ENCODE measurements at places on chromosomes 3 and 15.

DNA sequence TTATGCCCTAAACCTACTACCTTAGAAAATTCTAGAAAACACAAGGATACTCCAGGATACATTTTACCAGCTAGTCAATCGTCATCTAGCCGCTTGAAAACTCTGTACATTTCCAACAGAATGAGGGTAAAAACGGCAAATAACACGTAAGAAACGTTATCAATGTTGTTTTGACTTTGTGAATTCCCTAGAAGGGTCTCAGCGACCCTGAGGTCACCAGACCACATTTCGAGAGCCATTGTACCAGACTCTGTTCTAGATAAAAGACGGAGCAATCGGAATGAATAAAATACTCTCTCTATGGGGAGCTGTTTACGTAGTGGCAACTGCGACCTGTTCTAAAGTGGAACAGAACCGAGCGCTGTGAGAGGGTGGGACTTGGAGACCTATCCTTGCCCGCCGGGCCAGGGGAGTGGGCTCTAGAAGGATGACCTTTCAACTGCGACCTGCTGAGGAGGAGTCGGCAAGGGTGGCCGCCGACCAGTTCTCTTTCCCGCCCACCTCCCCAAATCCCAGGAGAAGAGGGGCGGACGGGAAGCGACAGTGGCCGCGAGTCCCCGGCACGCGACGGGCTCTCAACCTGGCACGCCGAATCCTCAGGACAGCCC, 778 bp upstream of the AP4E1 start:
- peak; percentile 37 for DNase-seq

DNA sequence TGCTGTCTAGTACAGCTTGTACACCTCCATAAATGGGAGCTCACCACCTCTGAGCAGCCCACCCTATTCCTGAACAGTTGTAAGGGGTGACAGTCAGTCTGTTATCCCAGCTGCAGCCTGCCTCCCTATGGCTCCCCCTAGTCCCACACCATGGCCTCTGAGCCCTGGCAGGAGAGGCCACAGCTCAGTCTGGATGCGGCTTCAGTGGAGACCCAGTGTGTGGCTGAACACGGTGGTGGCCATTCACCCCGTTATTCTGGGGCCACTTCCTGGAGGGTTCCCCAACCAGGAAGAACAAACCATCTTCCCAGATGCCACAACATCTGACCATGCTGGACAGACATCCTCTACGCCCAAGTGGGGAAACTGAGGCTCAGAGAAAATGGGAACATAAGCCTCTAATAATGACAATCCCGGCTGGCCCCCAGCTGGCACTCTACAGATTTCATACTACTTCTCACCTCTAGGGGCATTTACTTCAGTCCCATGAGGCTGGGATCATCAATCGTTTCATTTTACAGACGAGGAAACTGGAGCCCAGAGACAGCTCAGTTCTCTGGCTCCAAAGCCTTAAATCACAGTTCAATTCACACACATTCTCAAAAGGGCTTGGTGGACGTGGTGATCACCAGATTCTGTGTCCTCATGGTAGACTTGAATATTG, 9.2 kb upstream of the GRIP2 start:
- DNase-seq = no peak

DNA sequence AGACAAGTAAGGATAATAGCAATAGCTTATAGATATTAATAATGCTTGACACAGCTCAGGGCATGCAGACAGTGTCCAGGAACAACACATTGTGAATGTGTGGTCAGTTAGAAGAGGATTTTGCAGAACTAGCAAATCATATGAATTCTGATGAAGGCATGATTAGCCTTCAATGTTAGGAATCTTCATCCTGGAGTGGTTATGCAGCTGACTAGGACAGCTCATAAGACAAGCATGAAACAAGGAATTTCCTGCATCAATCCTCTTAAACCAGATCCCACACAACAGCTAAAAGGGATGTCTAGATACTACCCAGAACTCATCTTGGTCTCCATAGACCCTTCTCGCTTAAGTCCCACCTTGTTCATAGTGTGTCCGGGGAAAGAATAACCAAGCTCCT, 499.0 kb upstream of the ATP11B start:
- no peak for DNase-seq

- no peak for DNase-seq
Measured at GRCh38 chr3:105791919-105792786, 76.7 kb downstream of the CBLB start.

GRCh38 chr15:63800739-63801138, 33.0 kb downstream of the HERC1 start:
- no peak for DNase-seq

- DNase-seq = no peak
Measured at GRCh38 chr3:113142476-113142875, 68.9 kb upstream of the BOC start.

DNA sequence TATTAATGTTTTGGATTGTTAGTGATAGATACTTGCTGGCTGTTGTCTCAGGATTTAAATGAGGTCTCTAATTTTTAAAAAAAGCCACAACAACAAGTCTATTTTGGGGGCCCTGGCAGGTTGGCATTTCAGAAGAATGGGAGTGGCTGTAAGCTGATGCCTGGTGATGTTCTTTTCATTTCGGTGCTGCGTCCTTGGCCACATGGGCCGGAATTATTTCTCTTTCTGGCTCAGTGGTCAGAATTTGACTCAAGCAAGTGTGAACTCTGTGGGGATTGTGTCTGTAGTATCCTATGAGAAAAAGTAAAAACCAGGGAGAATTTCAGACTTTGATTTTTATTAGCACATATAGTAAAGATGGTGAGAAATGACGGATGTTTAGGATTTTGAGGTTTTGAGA, 203.0 kb downstream of the AKAP13 start:
- no peak for DNase-seq

GRCh38 chr3:165852191-165852590, 15.0 kb upstream of the BCHE start:
- DNase-seq = no peak

DNA sequence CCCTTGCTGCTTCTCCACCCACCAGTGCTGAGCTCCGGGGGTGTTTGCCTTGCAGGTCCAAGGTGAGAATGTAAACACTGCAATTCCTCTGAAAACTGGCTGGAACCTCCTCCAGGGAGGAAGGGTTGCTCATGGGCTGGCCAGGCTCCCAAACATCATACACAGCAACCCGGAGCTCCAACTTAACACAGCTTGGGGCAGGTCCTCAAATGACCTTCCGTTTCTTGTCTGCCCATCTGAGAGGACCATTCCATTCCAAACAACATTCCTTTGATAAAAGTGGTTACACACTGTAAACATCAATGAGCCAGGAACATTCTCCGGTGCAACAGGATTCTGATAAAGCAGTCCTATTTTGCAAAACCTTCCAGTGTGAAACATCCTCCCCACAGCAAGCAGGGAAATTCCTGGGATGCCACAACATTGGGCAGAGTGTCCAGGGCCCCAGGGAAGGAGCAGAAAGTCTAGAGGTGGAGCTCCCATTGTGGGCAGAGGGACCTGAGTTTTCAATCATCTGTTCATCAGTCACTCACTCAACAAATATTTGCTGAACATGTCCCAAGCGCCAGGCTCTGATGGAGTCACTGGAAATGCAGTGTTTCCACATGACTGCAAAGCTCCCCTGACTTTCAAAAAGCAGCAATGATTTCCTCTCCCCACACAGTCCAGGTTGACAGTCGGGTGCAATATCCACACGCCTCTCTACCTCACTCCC, 7.3 kb upstream of the HEG1 start:
- no peak for DNase-seq

GRCh38 chr15:47846128-47846868, 129.0 kb downstream of the SEMA6D start:
- DNase-seq = no peak

- DNase-seq = no peak
Measured at GRCh38 chr3:37147666-37148065, 26.7 kb downstream of the LRRFIP2 start.

- DNase-seq = no peak
Measured at GRCh38 chr3:42801048-42801620, 3.2 kb downstream of the HIGD1A start.

GRCh38 chr3:130093741-130094391, 12.2 kb downstream of the ALG1L2 start:
- DNase-seq = no peak

- no peak for DNase-seq
Measured at GRCh38 chr3:102979682-102980354, 545.0 kb downstream of the ZPLD1 start.

GRCh38 chr3:64398006-64398405, 172.7 kb upstream of the PRICKLE2 start:
- DNase-seq = no peak

- no peak for DNase-seq
Measured at GRCh38 chr3:169841171-169841570, 28.5 kb upstream of the LRRC34 start.

DNA sequence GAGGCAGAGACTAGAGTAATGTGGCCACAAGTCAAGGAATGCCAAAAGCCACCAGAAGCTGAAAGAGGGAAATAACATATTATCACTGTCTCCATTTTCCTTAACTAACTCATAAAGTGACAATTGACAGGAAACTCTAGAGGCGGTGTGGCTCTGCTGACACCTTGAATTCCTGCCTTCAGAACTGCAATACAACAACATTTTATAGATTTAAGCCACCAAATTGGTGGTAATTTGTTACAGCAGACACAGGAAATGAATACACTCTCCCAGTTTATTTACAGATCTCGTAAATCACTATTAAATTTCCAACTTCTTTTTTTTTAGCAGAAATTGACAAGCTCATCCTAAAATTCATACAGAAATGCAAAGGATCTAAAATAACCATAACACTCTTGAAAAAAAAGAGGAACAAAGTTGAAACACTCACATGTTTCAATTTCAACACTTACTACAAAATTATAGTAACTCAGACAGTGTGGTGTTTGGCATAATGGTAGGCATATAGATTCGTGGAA, 449.9 kb downstream of the OTOL1 start:
- DNase-seq = no peak

- DNase-seq = no peak
Measured at GRCh38 chr15:45869034-45869668, 234.3 kb downstream of the SQOR start.

- no peak for DNase-seq
Measured at GRCh38 chr3:179174316-179174715, 26.2 kb downstream of the PIK3CA start.

DNA sequence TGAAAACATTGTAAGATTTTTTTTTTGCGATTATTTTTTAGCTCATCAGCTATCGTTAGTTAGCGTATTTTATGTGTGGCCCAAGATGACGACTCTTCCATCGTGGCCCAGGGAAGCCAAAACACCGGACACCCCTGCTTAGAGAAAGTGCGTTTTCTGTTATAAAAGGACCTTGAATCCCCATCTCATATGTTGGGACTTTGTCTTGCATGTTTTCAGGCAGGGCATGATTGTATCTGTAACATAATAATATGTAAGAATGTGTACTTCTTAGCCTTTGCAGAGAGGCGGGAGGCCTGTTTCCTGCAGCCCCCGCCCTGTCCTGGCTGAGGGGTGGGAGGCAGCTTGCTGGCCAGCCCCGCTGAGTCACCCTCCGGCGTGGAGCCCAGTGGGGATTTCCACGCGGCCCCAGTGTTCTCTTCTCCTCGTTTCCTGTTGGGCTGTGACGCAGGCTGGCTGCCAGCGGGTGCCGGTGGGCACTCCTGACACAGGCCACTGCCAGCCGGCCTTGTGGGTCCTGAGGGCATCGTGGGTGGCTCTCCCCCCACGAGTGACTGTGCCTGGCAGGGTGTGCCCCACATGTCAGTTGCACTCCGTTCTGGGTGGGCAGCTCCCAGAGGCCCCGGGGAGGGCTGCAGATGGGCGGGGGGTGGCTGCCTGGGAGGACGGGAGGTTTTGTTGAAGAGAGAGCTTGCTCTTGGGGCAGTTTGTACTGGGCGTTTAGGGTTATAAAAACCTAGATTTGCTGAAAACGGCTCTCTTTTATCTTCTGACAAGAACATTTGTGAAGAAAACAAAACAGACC, 55.6 kb downstream of the SMAD3 start:
- peak; percentile 79 for DNase-seq

DNA sequence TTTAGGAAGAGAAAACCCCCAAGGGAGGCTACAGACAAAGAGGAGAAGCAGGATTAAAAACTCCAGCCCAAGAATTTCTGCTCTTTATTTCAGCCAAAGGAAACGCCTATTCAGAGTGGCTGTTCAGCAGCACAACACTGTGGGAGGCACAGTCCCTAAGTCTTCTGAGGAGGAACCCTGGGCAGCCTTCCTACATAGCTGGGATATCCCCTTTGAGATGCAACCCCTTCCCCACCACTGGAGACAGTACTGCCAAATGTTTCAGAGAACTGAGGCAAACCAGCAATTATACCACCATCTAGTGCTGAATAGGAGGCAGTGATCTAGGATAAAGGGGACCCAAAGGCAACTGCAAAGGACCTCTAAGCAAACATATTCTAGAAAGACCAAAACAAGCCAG, 168.1 kb downstream of the VPS13C start:
- DNase-seq = no peak

DNA sequence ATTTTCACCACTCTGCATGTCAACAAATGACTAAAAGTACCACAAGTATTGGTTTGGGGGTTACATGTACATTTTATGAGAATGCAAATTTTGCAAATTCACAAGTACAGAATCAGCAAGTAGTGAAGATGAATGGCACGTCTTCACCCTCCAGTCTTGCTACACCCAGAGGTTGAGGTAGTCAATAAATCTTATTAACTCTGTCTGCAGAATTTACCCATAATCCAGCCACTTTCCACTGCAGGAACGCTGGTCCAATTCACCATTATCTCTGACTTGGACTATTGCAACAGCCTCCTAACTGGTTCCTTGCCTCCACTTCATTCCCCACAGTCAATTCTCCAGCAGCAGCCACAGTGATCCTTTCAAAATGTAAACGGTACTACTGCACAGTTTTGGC, 10.6 kb downstream of the PSMA4 start:
- no peak for DNase-seq

- DNase-seq = no peak
Measured at GRCh38 chr3:25821746-25822573, 32.1 kb downstream of the OXSM start.

- DNase-seq = no peak
Measured at GRCh38 chr3:32685543-32686185, 676 bp downstream of the CNOT10 start.

- DNase-seq = no peak
Measured at GRCh38 chr3:104908761-104909160, 457.9 kb upstream of the ALCAM start.

DNA sequence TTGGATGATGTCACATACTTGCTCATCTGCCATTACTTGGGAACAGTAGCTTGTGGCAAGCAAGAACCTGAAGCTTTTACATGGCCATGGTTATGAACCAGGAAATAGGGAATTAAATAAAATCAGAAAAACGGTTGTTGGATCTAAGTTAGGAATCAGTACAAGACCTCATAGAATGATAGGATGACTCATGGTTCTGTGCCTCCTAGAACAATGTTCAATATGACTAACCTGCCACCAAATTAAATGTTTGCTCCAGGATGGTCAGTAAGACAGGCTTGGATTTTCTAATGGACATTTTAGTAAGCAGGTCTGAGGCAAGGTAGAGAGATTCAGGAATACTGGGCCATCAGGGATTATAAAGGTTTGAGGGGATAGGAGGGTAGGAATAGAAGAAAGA, 218.9 kb downstream of the PLOD2 start:
- DNase-seq = no peak

DNA sequence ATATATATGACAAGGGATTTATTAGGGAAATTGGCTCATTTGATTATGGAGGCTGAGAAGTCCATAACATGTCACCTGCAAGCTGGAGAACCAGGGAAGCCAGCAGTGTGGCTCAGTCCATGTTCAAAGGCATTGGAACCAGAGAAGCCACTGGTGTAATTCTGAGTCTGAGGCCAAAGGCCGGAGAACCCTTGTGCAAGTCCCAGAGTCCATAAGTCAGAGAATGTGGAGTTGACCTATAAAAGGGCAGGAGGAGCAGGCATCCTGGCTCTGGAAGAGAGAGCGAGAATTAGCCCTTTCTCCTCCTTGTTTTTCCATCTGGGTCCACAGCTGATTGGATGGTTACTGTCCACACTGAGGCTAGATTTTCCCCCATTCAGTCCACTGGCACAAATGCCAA, 319.8 kb downstream of the IGSF11 start:
- no peak for DNase-seq

Data from stimulated activated CD4-positive, alpha-beta T cell treated with anti-CD3 and anti-CD28 coated beads, Interleukin-12 subunit alpha, Interleukin-12 subunit beta, amount 100 ng/mL, for 4 hours (primary cell).